ENCODE measurements at places on chromosomes 16 and 17.

DNA sequence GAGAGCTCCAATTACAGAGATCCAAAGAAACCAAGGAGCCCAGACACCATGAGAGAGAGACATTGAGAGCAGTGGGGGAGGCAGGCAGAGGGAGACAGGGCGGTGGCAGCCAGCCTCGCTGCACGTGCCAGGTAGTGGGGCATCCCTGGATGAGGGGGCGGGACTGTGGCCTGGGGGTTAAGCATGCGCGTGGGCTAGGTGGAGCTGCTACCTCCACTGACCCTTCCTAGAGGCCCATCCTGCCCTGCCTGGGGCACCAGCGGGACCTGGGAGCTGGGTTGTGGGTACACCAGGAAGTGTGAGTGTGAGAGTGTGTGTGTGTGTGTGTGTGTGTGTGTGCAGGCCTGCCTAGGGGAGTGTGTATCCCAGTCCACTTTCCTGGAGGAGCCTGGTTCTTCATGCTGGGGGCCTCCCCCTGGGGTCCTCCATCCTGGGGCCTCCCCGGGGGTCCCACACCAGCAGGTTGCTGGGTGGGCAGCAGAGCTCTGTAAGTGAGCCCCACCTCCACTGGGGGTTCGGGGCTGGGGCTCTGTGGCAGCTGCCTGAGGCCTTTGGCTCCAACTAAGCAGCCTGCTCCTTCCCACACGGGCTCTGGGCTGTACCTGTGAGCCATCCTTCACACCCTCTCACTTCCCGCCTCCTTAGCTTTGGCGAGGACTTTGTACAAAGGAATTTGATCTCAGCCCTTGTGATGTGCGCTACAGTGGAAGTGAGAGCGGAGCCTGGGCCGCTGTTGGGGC is 127.4 kb downstream of the IRF8 start:
- no peak for DNase-seq

DNA sequence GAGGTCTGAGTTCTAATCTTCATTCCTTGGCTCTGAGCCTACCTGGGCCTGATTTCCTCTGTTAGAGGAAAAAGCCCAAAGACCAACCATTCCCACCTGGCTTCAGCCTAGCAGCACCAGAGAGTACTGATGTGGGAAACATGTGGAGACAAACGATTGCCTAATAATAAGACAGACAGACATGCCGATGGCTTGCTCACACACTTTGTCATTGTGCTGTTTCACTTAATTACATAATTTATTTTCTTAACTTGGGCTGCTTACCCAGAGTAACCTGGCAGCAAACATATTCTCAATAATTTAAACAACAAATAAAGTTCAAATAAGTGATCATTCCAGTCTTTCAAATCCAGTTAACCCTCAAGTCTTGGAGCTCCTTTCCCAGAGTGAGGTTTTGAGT is 83.4 kb downstream of the MAF start:
- no peak for DNase-seq

DNA sequence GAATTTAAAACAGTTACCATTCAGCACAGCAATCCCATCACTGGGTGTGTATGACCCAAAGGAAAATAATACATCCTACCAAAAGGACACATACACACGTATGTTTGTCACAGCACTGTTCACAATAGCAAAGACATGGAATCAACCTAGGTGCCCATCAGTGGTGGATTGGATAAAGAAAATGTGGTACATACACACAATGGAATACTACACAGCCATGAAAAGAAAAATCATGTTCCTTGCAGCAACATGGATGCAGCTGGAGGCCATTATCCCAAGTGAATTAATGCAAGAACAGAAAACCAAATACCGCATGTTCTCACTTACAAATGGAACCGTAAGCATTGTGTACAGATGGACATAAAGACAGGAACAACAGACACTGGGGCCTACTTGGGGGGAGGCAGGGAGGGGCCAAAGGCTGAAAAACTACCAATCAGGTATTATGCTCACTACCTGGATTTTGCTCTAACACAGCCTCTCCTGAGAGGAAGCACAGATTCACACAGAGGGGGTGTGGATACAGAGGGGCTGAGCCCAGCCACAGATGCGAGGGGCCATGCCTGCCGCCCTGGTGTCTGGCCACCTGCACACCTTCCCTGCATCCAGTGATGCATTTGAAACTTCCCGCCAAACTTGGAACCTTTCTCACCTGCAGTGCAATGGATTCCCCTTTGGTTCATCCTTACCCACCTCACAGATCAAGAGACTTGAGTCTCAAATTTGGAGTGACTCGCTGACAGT is 55.9 kb downstream of the USP22 start:
- DNase-seq, result no peak

GRCh38 chr17:74566132-74566753 is 1.1 kb downstream of the CD300H start:
- DNase-seq, result no peak

DNA sequence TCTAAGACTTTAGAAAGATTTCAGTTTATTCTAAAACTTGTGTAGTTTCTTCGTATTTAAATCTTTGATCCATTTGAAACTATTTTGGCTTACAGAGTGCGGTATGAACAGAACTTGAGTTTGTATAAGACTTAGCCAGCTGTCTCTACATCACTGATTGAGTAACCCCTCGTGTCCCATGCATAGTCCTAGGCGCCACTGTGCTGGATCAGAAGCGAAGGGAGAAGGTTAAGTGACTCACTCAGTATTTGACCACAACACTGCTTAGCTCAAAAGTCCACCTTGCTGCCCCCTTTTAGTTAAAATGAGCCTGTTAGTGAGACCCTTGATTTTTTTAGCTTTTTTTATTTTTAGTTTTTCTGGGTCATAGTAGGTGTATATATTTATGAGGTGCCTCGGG is 28.4 kb downstream of the CD300LB start:
- no peak for DNase-seq

DNA sequence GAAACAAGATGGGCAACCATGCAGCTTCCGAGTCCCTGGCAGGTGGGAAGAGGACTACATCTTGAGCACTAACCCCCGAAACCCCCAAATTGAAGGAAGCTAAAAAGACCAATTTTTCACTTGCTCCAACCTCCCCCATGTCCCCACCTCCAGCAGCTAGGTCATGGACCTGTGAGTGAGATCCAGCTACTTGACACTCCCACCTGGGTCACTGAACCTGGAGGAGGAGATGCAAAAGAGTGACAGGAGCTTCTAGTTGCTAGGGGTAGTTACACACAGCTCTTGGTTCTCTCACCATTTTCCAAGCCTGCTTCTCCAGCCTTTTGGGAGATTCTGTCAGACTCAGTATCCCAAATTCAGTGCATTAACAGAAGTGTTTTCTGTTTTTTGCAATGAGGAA is 11.2 kb downstream of the PDZD9 start:
- DNase-seq, result no peak

DNA sequence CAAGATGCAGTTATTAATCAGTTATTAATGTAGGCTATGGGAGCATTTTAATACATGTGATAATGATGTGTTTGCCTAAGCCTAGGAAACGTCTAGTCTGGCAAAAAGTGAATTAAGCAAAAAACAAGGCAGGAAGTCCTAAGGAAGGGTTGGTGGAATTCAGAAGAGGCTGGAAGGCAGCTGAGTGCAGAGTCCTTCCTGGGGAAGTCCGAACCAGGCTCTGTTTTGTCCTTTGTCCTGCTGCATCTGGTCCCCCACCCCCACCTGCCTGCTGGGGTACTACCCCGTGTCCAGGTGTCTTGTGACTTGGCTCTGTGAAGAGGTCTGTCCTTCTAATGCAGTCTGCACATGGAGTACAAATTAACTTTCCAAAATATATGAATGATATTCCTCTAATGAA is 1.5 kb upstream of the MYH10 start:
- no peak for DNase-seq

DNA sequence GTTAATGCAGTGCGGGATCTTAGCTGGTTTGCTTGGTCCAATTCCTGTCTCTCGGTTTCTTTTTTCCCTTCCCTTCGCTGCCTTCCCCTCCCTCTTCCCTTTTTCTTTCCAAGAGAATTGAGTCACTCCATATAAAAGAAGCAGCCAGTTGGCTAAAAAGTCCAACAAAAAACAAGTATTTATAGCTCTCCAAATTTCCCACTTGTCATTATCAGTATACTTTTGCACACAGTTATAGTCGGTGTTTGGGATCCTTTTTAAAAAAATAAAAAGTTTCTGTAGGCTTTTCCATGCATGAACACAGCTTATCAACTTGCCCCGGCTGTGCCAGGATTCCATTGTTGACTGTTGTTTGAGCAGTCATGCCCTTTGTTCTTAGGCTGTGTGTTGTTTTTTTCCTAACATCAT is 24.9 kb downstream of the HMOX2 start:
- no peak for DNase-seq

- no peak for DNase-seq
Measured at GRCh38 chr16:12000032-12000431, 23.5 kb downstream of the SNX29 start.

DNA sequence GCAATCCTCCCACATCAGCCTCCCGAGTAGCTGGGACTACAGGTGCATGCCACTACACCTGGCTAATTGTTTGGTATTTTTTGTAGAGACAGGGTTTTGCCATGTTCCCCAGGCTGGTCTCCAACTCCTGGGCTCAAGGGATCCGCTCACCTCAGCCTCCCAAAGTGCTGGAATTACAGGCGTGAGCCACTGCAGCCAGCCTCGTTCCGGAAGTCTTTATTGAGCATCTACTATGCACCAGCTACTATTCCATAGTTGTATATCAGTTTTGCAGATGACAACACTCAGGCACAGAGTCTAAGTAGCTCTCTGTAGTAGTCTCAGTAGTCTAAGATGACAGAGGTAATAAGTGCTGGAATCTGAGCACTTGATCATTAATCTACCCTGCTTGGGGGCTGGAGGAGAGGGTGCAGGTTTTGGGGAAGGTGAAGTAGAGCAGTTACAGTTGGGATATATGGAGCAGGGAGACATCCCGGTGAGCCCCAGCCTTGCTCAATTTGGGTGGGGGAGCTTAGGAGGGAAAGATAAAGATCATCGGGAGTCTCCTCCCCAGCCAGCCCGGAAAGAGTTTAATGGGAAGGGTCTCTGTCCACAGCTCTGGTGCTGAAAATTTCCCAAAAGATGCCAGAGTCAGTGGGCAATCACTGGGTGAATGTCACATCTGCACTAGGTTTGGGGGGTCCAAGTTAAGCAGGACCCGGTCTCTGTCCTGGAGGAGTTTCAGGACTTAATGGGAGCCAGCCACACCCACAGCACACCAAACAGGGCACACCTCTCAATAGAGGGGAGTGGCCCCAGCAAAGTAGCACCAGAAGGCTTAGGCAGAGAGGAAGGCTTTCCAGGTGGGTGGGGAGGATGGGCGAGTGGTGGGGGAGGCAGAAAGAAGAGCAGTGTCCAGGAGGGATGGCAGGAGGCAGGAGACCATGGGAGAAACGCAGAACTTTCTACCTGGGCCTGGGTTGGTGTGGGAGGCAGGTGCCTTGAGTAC is 1.7 kb downstream of the OTOP3 start:
- DNase-seq, result no peak

DNA sequence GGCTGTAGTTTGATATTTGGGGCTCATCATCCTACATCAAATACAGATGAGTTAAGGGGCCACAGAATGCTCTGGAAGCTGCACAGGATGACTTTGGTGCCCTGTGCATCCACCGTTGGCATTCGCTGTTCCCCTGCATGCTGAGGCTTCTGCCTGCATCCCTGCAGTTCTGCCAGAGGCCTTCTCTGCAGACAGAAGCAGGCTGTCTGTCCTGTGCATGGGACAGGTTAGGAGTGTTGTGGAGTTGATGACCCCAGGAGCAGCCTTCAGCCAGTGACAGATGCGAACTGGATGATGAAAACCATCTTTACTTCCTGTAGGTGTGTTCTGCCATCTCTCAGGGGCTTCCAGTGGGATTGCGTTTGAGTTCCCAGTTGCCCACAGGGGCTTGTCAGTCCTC is 13.6 kb upstream of the TNS4 start:
- no peak for DNase-seq

DNA sequence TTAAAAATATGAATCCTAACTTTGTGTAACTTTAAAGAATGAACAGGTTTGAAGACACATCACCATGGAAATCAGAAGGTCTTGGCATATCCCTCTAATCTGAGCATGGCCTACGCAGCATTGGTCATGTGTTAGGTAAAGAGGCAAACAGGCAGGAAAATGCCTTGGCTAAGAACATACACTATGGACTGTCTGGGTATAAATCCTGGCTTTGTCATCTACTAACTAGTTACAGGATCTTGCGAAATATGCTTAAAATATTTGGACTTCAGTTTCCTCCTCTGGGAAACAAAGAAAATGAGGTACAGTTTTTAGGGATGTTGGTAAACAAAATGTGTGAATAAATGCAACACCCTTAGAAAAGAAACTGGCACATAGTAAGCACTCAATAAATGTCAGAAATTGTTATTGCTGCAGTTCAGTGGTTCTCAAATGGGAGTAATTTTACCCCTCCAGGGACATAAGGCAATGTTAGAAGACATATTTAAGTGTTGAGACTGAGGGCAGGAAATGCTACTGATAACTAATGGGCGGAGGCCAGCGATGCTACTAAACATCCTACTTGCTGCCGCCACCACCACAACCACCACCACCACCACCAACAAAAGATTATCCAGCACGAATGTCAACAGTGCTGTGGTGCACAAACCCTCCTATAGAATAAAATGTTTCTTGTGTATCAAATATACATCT is 770.8 kb upstream of the SOX9 start:
- no peak for DNase-seq

DNA sequence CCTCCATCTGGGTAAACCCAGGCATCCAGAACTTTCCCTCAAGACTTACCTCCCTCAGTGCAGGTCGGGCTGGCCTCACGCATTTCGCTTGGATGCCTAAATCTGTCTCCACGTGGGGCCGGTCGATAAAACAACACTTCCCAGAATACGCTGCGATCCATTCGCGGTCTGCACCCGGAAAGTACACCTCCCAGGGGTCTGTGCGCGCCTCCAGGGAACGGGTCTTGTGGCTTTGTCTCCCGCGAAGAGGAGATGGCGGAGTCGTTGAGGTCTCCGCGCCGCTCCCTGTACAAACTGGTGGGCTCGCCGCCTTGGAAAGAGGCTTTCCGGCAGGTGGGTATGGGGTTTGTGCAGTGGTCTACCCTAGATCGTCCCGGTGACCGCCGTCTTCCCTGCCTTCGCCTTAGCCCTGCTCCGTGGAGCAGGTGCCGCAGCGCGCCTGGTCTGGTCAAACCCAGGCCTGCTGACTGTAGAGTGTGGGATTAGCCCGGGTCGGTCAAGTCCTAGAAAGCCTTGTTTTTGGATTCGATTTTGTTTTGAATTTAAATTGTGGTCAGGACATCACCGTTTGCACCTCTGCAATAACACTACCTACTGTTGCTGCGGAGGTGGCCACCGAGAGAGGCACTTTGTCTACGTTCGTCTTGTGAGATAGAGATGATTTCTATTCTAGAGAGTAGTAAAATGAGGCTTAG is at the start of gene RPAIN:
Gene RPAIN (plus strand): TSS at position 224 of the 695 bp plus-strand sequence. CDS start 29 bp downstream, at position 253.
- DNase-seq, result peak; percentile 77

GRCh38 chr16:51773071-51773890 is 622.2 kb upstream of the SALL1 start:
- no peak for DNase-seq

Measured in stimulated activated CD8-positive, alpha-beta memory T cell treated with anti-CD3 and anti-CD28 coated beads, Interleukin-4, amount 100 ng/mL, for 24 hours (primary cell).